ENCODE measurements at places on chromosomes 13 and 19. TPM values are rescaled to one million over a fixed set of nuclear protein-coding genes. Genes with fewer than 3 reads are reported as not detected.

DNA sequence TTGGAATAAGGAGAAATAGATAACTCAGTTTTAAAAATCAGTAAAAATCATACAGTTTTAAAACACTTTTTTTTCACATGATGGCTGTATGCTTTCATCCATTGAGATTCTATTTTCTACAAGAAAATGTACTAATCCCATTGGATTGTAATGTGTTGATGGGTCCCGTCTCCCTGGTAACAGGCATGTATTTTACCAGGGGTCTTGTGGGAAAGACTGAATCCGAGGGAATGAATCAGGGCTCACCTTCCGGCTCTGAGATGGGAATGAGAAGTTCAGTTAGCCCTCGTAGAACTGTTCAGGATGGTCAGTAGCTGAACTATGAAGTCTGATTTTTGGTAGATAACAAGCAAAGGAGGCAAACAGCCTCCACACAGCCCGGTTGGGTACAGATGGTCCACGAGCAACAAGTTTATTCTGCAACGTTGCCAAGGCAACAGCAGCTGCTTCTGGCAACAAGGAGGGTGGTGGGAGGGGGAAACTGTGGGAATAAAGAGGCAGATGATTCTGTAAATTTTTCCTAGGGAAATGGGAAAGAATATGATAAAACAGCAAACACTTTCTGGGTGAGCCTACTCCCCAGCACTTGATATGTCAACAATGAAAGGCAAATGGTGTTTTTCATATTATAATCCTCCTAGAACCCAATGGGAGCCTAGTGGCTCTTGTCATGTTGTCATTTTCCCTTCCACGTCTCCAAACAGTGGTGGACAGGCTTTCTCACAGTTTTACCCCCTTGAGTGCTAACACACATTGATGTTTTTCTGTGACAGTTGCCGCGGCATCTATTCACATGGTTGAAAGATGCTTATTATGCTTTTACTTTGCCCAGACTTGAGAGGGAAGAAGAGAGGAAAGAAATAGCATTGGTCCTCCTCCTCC, 12.4 kb upstream of the SIAH3 start:
- DNase-seq, result no peak

DNA sequence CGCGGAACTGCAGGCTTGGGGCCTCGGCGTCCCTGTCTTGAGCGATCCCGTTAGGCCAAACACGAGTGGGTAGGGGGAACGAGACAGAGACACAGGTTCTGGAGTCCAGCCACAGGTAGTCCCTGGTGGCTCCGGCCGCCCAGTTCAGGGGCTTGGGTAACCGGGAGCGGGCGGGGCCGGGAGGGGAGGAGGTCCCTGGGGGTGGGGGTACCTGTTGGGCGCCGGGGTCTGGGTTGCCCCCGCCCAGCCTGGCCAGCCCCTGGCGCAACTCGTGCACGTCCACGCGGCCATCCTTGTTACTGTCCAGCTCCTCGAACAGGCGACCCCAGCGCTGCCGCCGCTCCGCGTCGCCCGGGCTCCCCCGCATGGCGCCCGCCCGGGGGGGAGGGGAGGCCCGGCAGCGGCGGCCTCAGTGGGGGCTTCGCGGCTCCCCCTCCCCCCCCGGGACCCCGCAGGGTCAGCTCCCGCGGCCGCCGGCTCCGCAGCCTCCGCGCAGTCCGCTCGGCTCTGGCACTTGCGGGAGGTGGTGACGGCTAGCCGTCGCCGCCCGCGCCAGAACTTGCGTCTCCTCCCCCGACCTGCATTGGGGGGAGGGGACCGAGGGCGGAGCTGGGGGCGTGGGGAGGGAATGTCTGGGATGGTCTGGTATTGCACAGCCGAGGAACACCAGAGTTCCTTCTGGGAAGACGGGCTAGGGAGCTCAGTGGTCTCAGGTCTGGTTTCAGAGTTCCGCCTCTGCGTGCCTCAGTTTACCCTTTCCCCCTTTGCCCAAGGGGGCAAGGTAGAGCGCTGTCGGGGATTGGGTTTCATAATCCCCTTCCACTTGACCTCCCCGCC, at the start of gene SLC25A23:
SLC25A23 (minus strand) TSS at position 531 of the 837 bp plus-strand sequence; CDS start at position 367, 164 bp downstream.
- DNase-seq, result no peak

DNA sequence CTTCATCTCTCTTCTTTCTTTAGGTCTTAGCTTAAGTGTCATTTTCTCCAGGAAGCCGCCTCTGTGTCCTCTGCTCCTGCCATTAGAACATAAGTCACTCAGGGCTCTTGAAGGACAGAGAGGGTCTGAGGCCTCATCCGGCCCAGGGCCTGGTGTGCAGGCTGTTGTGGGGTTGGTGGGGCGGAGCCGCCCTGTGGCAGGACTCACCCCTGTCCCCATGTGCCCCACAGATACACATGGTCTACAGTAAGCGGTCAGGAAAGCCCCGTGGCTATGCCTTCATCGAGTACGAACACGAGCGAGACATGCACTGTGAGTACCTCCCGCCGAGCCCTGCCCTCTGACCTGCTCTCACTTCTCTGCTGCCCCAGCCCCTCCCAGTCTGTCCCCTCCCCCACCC, 13.0 kb upstream of the LIN7B start:
- no peak for DNase-seq

NXNL1 gene
- not detected for total RNA-seq

ZNF610 gene
- total RNA-seq, result 4.7 TPM

PGLYRP1 gene
- total RNA-seq, result not detected

- no peak for DNase-seq
Observed at GRCh38 chr19:2495130-2495641, 19.3 kb downstream of the GADD45B start.

GRCh38 chr13:97885641-97886040, 67.8 kb upstream of the IPO5 start:
- DNase-seq, result no peak

DNA sequence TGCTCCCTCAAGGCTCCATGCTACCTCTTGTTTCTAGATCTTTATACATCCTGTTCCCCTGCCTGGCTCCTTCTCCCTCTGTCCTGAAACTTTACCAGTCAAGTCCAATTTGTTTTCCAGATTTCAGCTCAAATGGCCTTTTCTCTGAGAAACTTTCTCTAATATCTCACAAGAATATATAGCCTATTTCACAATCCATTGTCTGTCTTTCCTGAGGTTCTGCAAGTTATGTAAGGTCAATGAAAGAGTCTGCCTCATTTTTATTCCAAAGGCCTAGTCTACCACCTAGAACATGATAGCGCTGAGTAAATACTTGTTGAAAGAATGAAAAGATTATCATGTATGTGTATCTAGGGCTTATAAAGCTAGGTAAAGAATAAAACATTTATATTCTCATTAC, 348.8 kb downstream of the SPRY2 start:
- no peak for DNase-seq

DNA sequence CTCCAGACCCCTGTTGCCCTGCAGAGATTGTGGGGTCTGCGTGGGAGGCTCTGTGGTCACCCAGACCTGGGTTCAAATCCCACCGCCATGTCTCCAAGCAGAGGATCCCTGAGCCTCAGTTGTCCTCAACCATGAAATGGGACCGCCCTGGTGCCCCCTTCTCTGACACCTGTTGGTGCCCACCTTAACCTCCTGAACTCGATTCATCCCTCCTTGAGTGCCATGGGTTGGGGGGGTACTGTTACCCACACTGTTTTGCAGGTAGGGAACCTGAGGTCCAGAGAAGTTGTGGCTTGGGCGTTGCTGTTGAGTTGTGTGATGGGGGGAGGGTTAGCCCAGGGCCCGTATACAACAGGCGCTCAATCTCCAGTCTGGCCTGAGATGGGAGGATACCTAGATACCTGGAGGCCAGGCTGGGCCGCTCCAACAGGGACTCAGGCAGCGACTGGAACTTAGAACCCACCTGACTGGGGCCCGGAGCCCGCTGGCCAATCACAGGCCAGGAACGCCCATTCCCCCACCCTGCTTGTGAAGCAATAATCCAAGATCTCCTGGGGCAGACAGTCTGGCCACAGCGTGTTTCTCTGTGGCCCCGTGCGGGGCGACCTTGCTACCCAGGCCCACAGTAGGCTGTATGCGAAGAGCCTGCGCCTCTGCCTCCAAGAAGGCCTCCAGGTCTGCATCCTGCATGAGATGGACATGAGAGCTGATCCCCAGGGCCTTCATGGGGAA, 2.8 kb downstream of the ARID3A start:
- no peak for DNase-seq

GRCh38 chr13:58452123-58452623, 820.6 kb downstream of the PCDH17 start:
- DNase-seq, result no peak

DNA sequence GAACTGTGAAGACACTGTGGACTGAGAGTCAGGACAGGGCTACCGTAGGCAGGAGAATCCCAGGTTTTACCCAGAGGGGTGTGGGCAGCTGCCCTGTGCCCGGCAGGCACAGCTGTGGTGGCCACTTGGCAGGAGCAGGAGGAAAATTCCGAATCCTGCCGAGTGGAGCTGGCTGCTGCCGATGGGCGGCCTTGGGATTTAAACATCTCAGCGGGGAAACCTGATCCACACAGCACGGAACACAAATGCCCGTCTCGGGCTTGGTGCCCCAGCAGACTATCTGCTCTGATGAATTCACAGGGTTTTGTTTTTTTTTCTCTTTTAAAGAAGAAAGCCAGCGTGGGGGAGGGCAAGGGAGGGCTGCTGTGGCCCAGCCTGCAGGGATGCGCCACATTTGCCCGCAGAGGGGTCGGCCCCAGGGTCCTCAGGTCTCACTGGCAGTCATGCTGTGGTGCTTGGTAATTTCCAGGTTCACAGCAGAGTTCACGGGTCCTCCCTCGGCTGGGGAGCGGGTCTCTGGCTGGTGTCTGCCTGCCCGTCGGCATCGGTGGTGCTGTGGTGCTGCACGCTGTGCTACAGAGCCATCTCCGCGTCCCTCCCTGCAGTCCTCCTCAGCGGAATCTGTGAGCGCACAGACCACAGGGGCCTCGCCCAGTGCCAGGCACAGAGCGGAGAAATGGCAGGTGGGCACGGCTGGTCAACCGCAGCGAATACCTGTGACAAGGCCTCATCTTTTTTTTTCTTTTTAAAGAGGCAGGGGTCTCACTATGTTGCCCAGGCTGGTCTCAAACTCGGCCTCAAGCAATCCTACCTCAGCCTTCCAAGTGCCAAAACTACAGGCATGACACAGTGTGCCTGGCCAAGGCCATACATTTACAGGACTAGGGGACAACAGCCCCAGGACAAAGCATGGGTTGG, 28.1 kb downstream of the MPND start:
- DNase-seq, result no peak

- no peak for DNase-seq
Observed at GRCh38 chr19:13838435-13839129, 38.4 kb upstream of the NANOS3 start.

ALOX5AP gene
- total RNA-seq, result not detected

- DNase-seq, result no peak
Observed at GRCh38 chr19:52602941-52603340, 32.9 kb downstream of the ZNF701 start.

DNA sequence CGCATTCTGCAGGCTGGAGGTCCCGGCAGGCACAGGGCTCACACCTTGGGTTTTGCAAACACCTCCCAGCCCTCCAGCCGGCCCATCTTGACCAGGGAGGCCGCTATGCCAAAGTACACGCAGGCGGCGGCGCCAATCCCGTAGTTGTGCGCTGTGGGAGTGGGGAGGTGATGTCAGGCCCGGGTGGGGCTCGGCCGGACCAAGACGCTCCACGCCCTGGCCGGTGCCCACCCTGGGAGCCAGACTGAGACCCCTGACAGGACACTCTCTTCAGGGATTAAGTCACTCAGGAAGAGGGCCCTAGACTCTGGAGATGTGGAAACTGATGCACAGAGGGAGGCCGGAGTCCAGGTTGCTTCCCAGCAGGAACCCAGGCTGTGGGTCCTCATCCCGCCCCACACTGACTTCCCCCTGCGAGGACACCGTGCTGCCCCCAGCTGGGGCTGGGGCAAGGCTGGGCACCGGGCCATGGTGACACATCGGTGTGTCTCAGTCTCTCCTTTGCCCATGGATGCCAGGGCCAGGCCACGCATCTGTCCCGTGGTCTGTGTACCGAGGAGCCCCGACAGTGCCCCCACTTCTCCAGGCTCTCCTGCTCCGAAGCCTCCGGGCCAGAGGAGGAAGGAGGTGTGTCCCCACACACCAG, 8.8 kb downstream of the NDUFA11 start:
- no peak for DNase-seq

- DNase-seq, result no peak
Observed at GRCh38 chr13:44938854-44939253, 50.4 kb downstream of the NUFIP1 start.

DNA sequence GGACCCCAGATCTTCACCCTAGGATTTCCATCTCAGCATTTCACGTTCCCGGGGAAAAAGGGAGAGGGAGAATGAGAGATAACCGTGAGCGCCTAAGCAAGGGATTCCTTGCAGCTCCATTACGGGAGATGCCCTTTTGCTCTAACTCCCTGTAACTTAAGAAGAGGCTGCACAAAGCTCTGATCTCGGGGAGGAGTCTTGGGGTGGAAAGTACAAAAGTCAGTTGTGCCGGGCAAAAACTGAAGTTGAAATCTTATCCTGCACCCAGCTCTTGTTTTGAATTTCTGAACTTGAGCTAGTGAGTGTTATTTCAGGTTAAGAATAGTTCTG, 256.4 kb upstream of the SOX21 start:
- DNase-seq, result no peak

LRRC25 gene
- not detected for total RNA-seq

GRCh38 chr13:28705461-28706083, 13.2 kb downstream of the SLC46A3 start:
- no peak for DNase-seq

GRCh38 chr13:93420206-93420605, 193.6 kb downstream of the GPC6 start:
- DNase-seq, result no peak

SULT2A1 gene
- total RNA-seq, result not detected

ZNF729 gene
- not detected for total RNA-seq

DYRK1B gene
- 9.2 TPM for total RNA-seq

GRCh38 chr19:51093510-51094345, 11.0 kb upstream of the KLK14 start:
- DNase-seq, result no peak

CRB3 gene
- total RNA-seq, result 0.11 TPM

DNA sequence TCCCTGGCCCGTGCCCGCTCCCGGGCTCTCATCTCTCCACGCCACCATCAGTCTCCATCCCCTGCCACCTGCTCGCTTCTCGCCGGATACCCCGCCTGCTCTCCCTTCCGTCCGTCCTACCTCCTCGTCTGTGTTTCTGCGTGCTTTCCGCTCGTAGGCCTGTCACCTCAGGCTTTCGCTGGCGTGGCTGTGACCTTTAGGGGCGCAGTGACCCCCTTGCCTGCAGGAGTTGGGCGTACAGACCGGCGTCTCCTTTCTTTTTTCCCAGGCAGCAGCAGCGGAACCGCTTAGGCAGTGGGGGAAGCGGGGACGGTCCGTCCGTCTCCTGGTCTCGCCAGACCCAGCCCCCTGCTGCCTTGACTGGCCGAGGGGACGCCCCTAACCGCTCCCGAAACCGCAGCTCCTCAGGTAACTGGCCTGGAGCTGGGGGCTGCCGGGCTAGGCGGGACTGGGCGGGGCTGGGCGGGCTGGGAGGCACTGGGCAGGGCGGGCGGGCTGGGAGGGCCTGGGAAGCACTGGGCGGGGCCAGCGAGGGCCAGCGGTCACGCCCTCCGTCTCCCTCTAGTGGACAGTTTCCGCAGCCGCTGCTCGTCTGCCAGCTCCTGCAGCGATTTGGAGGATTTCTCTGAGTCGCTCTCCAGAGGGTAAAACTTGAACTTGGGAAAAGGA, 6.3 kb downstream of the PGLYRP1 start:
- peak; percentile 20 for DNase-seq

IQCN gene
- 0.07 TPM for total RNA-seq
